ENCODE measurements at places on chromosomes 7 and 10. TPM values are rescaled to one million over a fixed set of nuclear protein-coding genes. Genes with fewer than 3 reads are reported as not detected.

Gene IL15RA
- 6.0 TPM for total RNA-seq

Gene VSIR
- total RNA-seq, result 3.6 TPM

Gene DGKI
- 1.4 TPM for total RNA-seq

Gene NPFFR1
- total RNA-seq, result not detected

Gene LIPN
- not detected for total RNA-seq

Gene ANKRD2
- total RNA-seq, result 1.8 TPM
